RCC 7860 (cell line): ENCODE measurements at places on chromosomes 2 and 18.

DNA sequence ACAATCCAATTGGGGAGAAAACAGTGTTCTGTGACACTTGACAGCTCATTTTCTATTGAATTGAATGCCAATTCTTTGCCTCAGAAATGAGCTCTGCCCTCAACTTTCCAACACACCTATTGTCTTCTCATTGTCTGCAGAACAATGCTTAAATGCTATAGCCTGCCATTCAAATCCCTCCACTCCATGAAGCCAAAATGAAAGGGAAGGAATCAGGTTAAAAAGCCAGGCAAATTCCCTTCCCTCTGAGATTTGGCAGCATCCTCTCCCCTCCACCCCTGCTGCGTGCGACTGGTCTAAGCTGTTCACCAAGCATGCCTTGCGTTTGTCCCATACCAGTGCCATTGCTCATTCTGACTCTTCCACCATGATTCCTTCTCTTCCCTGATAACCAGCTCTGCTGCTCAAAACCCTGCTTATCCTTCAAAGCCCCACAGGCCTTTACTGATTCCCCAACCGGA lies 32.4 kb upstream of the TMEM131 start:
- DNase-seq: no peak

DNA sequence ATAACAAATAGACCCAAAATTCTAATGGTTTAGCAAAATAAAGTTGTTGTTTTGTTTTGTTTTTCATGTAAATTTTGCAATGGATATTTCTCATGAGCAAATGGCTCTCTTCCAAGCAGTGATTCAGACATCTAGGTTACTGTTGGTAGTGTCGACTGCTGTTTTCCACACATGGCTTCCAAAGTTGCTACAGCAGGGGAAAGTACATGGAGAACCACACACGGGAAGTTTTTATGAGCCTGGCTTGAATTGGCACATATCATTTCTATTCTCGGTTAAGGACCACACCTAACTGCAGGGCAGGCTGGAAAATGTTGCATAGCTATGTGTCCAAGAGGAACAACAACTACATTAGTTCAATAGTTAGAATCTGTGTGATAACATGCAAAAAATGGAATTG lies 262.1 kb downstream of the GALNT13 start:
- no peak for DNase-seq

- DNase-seq: no peak
Observed at GRCh38 chr2:85801871-85802270, 48.1 kb downstream of the ATOH8 start.

DNA sequence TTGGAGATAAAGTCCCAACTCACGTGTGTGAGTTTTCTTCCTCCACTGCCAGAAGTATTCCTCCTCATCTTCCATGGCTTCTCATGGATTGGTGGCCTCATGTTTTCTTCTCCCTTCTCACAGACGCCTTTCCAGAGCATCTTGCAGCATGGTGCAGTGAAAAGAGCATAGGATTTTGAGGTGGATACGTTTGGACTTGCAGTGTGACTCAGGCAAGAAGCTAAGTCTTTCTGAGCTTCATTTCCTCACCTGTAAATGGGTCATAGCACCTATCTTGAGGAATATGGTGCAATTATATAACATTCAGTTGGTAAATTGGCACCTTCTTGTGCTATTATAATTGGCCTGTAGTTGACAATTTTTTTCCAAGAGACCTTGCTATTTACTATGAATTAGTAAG lies 247.6 kb downstream of the RDH14 start:
- DNase-seq: no peak

GRCh38 chr2:197208024-197208423 lies 102.6 kb downstream of the ANKRD44 start:
- DNase-seq: no peak

DNA sequence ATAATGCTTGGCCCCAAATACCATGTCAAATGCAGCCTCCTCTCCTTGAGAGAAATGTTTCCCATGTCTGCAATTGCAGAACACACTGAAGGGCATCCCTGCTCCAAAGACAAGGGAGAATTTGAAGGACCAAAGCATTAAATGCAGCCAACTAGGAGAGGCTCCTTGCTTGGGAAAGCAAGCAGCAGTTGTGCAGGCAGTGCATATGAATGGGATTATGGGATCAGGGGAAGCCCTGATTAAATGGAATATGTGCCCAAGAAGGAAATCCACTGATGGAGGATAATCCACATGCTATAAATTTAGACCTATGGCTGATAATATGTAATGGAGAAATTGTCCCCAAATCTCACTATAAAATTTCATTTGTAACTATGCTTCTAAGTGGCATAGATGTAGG lies 116.1 kb downstream of the NCKAP5 start:
- DNase-seq: no peak

DNA sequence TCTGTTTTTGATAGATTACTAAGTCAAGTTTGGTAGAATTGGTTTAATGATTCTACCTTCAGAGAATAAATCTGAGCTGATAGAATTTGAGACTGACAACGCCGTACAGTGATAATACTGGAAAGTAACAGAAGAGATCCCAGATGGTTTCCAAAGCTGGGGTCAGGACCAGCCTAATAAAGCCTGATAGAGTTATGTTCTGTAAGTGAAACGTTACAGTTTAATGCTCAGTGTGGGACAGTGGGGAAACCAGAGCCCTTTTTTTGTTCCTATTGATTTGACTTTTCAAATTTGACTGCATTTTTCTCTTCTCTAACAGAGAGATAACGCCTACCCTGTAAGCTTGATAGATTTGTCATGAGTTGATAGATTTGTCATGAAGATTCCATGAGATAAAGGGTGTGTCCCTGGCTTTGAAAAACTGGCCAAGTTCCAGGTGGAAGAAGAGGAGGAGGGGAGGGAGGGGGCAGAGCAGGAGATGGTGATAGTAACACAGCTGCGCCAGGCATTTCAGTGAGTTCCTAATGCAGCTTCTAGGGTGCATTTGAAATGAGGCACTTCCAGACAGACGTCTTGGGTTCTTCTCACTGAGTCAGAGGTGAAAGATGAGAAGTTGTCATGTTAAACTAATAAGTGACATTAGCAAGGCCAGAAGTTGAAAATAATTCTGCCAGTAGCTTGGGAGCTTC lies 65.1 kb downstream of the CERS6 start:
- DNase-seq: no peak

- DNase-seq: peak; percentile 36
Observed at GRCh38 chr2:219644801-219645480, 17.5 kb downstream of the SLC4A3 start.

DNA sequence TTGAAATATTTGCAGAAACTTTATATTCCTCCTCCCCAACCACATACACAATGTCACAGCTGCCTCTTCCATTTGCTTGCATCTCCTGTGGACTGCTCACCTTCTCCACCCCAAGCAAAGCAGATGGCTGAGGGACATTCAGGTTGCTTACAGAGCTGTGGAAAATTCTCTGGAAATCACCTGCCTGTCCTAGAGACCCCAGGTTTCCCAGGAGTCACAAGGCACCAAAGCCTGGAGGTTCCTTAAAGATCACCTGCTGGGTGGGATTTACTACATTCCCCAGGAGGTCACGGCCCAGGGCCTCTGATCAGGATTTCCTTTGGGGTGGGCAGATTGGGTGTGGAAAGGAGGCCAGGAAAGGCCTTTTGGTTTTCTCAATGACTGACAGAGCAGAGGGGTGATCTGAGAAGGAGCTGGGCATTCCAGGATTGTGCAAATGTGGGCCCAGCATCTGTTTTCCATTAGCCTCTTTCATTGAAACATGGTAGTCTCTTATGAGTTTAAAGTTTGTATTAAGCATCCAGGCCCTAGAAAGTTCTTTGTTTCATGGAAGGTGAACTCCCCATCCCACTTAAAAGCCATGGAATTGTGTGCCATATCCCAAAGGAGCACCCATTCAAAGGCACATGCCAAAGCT lies 410.7 kb upstream of the TNP1 start:
- DNase-seq: no peak

DNA sequence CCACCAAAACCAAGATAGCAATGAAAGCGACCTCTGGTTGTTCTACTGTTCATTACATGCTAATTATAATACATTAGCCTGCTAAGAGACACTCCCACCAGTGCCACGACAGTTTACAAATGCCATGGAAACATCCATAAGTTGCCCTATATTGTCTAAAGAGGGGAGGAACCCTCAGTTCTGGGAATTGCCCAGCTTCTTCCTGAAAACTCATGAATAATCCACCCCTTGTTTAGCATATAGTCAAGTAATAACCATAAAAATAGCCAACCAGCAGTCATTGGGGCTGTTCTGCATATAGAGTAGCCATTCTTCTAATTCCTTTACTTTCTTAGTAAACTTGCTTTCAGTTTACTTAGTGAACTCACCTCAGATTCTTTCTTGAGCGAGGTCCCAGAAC lies 189.8 kb upstream of the SOX11 start:
- DNase-seq: no peak

DNA sequence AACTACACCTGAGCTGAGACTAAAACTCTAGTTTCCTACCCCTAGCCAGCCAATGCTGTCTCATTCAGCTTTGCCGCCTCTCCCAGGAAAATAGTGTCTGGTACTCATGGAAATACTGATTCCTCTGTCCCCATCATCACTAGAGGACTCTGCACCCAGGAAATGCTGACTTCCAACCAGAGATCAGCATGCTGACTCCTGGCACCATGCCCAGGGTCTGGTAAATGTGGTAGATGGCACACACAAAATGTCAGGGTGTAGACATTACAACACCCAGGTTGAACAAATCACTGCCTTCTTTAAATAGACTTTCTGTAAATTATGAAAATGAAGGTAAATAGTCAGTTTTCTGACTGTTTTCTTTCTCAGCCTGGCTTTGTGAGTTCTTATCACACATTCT lies 307.3 kb upstream of the CHAC2 start:
- DNase-seq: peak; percentile 15

DNA sequence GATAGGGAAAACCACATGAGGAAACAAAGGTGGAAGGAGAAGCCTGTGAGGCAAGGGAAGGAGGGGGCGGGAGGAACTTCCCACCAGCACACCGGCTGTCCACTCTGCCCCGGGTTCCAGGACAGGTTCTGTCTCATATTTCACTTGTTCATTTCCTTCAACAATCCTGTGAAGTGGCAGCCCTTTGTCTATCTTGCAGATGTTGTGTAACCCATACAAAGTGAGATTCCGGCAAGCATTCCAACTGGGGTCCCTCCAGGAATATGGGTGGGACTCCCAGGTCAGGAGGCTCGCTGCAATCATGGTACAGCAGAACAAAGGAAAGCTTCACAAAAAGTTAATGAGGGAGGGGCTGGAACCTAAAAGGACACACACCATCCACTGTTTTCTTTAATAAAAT lies 271.3 kb upstream of the PXDN start:
- DNase-seq: no peak

DNA sequence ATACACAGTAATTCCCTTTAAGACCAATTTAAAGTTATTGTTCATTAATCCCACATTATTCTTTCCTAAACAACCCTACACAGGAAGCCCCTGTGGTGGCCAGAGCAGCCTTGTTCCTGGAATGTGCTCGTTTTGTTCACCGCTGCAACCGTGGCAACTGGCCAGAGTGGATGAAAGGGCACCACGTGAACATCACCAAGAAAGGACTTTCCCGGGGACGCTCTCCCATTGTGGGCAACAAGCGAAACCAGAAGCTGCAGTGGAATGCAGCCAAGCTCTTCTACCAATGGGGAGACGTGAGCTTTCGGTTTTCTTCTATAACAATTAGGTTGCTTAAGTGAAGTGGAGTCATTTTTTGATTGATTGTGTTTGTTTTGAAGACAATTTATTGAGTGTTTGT lies 101.0 kb downstream of the UNC80 start:
- DNase-seq: peak; percentile 47

DNA sequence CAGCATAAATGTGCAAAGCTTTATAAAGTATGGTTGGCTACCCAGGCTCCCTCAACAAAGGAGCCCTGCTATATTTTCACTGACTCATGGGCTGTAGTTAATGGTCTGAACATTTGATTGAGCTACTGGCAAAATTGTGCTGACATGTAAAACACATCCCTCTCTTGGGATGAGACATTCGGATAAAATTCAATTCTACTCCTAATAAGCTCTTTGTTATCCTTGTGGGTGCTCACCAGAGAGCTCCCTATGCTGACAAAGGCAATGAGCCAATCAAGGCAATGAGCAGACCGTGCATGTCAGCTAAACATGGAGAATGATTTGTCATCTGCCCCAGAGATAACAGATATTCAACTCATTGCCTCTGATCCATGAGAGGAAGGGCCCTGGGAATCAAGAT lies 27.7 kb downstream of the SERPINB8 start:
- no peak for DNase-seq

DNA sequence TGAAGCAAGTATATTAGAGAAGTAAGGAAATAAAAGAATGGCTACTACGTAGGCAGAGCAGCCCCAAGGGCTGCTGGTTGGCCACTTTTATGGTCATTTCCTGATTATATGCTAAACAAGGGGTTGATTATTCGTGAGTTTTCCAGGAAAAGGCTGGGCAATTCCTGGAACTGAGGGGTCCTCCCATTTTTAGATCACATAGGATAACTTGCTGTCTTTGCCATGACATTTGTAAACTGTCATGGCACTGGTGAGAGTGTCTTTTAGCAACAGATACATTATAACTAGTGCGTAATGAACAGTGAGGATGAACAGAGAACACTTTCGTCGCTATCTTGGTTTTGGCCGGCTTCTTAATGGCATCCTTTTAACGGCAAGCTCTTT lies 2.6 kb upstream of the UBE2F start:
- DNase-seq: no peak

DNA sequence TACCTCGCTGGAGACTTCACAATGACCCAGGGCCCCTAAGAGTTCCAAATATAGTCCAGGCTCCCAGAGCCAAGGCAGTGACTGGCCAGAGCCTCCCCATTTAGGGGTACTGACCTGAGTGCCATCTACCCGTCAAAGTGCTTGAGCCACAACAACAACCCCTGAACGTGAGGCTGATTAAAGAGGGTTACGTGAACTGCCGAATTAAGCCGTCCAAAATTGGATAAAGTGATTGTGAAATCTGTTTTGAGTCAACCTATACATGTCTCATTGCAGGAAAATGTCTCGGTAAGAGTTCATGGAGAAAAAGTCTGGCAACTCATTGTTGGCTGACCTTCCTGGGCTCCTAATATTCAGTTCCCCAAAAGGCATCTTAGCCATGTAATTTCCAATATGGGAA lies 116.3 kb downstream of the TTC32 start:
- DNase-seq: no peak

DNA sequence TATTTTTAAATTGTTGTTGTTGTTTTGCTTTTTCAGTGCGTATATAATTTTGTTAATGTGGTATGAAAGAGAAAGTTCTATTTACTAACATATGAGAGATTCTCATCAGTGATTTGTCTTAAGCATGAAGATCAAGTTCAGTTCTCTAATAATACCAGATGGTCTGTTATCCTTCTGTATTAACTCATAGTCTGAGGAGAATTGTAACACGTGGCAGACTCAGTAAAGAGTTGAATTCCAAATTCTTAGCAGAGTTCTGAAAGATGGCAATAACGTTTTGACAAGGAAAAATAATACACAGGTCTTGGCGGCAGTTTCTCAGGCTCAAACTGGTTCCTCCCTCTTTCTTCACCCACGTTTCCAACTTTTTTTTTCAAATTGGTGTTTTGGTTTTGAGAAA lies 17.2 kb upstream of the COL3A1 start:
- DNase-seq: no peak

GRCh38 chr2:45904267-45904945 lies 252.9 kb downstream of the PRKCE start:
- no peak for DNase-seq
